ENCODE measurements at places on chromosomes 4 and X.

DNA sequence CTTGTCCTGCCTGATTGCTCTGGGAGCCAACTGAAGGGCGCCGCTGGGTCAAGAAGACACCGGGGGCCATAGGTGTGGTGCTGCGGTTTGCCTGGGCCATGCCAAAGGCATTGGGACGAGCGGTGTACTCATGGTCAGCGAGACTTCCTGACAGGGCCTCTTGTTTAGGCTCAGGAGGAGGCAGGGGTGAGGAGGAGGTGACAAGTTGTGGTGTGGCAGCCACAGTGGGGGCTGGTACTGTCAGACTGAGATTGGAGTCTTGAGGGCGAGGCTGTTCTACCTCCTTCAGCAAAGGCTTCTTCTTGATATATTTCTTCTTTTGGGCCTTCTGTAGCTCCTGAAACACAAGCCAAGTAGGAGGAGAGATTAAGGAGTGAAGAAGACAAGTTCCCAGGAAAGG lies 104.1 kb downstream of the PHF8 start:
- no peak for DNase-seq

DNA sequence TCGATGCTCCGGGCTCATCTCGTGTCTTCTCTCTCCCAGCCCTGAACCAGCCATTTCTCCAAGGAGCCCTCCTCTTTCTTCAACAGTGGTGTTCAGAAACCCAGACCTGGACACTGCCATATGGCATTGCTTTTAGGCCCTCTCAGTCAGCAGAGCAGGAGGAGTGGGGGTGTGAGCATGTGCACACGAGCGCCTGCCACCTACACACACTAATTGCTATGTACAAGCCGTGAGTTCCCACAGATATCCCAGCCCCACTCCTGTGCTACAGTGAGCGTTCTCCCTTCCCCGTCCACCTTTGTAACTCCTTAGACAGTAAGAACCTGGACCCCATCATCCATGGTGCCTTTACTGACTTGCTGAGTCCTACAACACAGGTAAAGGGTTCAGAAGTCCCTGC lies 53.8 kb downstream of the TNIP2 start:
- DNase-seq, result no peak

DNA sequence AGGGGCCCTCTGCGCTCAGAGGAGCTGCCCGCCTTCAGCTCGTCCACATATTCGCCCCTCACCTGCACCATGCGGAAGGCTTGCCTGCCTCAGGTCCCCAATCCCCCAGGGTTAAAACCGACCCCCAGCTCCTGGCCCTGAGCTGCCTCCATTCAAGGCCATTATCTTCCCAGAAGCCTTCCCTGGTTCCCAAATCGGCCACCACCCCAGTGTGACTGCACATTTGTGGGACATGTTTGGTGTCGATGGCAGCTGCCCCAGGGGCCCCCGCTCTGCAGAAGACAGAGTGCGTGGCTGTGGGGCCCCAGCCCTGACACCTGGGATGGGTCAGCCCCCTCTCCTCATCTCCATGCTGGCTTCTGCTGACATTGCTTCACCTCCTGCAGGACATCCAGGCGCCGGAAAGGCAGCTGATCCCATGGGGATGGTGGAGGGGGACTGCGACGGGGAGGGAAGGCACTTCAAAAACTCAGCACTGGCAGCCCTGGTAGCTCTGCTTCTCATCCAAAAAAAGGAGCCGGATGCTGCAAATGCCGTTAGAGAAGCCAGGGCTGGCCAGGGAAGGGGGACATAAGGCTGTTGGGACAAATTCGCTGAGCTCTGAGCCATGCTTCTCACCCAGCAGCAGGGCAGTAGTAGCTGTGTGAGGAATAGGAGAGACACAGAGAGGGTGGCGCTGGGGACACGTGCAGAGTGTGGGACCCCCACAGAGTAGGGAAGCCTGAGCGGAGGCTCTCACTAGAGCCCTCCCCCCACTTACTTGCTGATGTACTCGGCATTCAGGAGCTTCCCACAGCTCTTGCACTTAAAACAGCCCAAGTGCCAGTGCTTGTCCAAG lies 78.5 kb downstream of the ABLIM2 start:
- no peak for DNase-seq

DNA sequence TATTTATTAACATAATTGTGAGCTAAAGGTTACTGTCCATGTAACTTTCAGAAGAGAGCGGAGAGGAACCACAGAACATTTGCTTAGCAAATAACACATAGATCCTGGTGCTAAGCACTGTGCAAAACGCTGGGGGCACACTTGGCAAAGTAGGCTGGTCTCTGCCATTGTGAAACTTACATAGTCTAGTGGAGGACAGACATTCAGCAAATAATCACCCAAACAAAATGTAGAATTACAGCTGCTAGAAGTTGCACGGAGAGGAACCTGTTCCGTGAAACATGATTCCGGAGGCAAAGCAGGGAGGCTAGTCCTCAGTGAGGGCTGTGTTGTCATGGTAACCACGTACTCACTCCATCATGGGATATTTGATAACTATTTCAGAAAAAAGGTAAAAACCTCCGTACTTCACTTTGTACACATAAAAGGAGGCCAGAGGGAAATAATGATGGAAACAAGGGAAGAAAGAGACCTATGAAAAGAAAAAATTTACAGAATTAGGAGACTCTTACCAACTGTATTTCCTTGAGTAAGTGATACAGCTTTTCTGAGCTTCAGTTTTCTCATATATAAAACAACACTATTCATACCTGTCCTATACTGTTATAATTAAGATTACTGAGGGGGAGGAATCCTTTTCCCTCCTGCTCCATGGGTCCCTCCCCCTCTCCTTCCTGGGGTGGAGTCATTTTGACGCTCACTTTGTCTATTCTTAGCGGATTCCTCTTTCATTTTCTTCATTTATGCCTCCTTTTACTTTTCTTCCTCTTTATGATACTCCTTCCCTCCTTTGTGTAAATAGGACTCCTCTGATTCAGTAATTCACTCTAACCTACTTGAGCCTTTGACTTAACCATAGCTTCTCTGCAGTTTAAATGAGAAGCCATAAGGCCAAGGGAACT lies 825 bp upstream of the RASGEF1B start:
- DNase-seq, result peak; percentile 71

- DNase-seq, result no peak
Measured at GRCh38 chr4:530017-530781, 31.2 kb downstream of the PIGG start.

DNA sequence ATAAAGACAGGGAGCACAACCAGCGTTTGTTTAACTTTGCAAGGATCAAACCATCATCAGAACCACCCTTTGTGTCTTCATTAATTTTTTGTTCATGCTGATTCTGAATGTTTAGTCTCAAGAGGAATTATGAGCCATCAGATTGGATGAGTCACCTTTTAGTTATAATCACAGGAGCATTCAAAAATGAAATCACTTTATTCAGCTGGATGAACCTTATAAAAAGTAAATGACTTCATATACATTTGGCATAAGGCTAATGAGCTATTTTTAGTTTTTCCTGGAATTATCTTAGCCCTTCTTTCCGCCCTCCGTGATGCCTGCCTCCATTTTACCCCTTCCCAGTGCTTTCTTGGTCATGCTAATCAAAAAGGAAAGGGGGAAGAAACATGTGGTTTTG lies 103.6 kb downstream of the SORBS2 start:
- DNase-seq, result no peak

DNA sequence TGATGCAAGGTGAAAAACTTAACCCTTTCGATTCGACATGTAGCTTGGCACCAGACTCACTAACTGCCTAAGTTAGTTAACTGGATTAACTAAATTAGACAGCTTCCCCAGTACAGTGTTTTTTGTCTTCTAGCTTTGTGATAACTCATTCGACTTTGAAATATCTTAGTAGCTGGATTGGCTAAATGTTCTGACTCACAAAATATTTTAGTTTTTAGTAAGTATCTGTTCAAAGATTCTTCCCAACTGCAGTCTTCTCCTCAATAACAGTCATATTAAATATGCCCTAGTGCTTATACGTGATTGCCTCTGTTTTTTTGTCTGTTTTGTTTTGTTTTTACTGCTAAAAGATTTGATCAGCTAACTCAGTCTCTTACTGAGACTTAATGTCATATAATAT lies 102.9 kb downstream of the KCNIP4 start:
- no peak for DNase-seq

GRCh38 chrX:109672239-109672638 lies 47.3 kb upstream of the KCNE5 start:
- DNase-seq, result no peak

- DNase-seq, result no peak
Measured at GRCh38 chr4:88765729-88766128, 68.1 kb upstream of the NAP1L5 start.

- no peak for DNase-seq
Measured at GRCh38 chrX:21438792-21439191, 64.6 kb downstream of the CNKSR2 start.

GRCh38 chrX:103704863-103705262 lies 5.8 kb upstream of the TMEM31 start:
- no peak for DNase-seq

- DNase-seq, result no peak
Measured at GRCh38 chr4:122762520-122762919, 30.0 kb downstream of the BBS12 start.

GRCh38 chr4:146401274-146401673 lies 120.5 kb downstream of the SLC10A7 start:
- DNase-seq, result no peak

DNA sequence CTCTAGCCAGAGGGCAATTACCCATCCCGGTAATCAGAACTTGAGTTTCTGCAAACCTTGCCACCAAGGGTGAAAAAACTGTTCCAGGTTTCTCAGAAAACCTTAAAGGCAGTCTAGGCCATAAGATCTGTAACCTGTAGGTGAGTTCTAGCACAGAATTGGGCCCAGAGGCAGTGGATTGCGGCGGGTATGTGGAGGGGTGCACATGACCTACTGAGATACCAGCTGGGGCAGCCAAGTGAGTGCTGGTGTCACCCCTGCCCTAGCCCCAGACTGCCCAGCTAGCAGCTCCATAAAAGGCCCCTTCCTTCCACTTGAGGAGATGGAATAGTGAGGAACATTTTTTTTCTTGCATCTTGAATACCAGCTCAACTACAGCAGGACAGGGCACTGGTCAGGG lies 176.7 kb downstream of the SMARCA1 start:
- DNase-seq, result no peak

GRCh38 chr4:145320294-145320693 lies 139.9 kb upstream of the OTUD4 start:
- no peak for DNase-seq

DNA sequence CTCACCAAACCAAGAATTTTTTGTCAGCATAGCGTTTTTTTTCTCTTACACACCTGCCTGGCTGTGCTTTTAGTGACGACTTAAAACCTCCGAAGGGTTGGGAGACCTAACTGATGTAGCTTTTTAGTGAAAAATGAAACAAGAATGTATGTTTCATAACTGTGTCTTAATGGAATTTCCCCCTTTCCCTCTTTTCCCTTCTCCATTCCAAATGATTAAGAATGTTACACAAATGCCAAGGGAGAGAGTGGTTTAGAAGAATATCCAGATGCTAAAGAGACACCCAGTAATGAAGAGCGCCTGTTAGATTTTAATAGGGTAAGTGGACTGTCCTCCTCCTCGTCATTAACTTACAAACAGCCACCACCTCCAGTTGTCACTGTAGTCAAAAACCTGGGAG lies 33.2 kb upstream of the TBC1D14 start:
- no peak for DNase-seq

DNA sequence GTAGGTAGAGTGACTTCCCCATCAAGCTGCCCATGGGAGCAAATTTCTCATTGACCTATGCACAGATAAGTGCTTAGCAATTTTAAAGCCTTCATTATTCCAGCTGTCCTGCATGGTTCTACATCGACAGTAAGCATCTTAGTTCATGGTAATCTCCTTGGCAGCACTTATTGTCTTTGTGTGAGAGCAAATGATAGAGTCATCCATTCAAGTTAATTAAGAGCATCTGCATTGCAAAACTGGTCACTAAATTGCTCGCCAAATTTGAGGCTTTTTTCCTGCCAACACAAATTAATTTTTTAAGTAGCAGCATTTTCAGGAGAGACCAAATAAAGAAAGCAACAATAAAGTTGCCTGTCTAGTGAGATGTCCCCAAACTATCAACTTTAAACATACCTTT lies 76.7 kb downstream of the SH3BGRL start:
- no peak for DNase-seq

DNA sequence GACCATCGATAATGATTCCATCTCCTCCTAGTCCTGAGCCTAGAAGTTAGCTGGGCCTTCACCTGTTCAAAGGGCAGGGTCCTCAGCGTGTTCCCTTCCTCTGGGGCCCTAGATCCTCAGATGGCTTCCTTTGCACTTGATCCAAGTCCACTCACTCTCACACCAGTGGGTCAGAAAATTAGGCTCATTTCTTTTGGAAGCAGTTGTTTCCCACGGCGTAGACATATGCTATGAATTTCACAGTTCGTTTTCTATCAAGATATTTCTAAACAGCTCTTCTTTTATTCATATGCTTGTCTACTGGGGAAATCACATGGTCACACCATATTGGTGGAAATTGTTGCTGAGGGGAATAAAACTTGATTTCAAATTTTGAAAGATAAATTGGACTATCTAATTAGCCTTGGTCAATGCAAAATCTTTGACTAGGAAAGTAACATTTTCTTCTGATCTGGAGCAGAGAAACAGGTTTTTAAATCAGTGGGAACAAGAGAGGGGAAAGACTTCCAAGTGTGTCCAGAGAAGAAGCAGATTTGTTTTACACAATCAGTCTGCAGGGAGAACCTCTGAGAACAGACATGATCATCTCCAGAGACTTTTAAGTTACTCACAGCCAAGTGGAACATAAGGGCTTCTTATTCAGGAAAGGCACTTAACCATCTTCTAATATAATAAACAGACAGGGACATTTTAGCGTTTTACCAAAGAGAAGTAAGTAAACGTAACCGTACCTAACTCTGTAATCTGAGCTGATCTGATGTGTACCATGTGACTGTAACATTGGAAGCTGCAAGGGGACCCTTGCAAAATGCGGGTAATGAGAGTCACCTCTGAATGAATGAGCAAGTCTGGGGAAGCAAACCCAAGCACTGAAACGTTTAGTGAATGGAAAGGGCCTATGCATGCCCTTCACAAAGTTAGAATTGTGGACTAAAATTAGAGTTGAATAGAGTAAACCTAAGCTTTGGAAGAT lies 455.7 kb upstream of the FAT1 start:
- peak; percentile 84 for DNase-seq

DNA sequence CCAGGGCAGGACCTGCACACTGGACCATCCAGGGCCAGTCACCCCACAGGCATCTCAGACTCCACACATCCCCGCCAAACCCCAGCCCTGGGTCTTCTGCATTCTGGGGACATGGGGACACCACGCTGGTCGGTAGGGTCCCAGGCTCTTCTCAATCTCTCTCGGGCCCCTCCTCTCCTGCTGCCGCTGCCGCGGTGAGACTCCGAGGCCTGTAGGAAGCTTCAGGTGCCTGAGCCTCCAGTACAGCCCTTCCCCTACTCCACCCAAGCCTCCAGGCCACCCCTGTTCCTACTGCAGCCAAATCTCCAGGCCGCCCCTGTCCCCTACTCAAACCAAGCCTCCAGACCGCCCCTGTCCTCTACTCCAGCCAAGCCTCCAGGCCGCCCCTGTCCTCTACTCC lies 5.5 kb upstream of the ASMT start:
- DNase-seq, result no peak
